Stimulated activated CD4-positive, alpha-beta T cell treated with anti-CD3 and anti-CD28 coated beads, TNF-alpha, amount 100 ng/mL, for 24 hours (primary cell): ENCODE measurements at places on chromosomes 7 and 10.

- DNase-seq = peak; percentile 12
Measured at GRCh38 chr7:25069900-25070443, 55.1 kb downstream of the CYCS start.

DNA sequence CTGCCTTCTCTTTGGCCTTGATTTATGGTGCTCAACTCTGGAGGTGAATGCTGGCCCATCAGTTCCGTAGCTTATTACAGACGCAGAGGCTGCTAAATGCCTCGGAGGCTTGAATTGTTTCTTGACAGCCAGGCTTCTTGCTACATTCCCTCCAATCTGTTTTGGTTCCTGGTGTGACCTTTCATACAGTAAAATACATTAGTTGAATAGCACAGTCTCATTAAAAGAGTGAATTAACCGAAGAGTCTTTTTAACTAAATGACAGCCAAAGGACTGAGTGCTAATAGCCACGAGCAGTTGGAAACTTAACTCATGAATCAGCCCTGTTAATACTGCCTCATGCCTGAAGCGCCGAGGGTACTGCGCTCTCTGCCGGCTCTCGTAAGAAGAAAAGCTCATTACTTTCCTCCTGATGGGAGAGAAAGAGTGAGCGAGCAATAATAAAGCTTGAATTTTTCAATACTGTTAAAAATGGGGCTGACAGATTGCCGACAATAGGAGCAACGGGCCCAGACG, 236.4 kb upstream of the GPR26 start:
- no peak for DNase-seq

DNA sequence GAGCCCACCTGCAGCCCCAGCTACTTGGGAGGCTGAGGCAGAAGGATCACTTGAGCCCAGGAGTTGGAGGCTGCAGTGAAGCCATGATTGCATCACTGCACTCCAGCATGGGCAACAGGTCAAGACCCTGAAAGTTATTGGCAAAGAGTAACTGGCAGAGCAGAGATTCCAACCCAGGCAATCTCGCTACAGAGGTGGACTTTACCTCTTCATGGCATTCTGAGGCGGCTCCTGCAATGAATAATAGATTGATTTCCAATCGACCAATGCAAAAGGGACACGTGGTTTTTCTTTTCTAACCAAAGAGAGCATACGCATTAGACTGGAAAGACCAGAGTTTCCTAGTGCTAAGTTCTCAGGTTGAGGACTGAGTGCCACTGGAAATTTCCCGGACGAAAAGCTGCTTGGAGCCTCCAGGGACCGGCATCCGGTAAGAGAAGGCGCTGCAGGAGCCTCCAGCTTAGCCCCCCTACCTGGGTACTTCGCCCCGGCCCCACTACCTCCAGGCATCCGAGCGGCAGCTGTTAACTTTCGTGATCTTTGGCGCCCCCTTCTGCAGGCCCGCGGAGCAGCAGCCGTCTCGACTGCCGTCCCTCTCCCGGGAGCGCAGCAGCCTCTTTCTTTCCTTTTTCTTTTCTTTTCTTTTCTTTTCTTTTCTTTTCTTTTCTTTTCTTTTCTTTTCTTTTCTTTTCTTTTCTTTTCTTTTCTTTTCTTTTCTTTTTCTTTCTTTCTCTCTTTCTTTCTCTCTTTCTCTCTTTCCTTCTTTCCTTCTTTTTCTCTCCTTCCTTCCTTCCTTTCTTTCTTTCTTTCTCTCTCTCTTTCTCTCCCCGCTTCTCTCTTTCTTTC, 4.1 kb downstream of the MBLAC1 start:
- DNase-seq = peak; percentile 81

DNA sequence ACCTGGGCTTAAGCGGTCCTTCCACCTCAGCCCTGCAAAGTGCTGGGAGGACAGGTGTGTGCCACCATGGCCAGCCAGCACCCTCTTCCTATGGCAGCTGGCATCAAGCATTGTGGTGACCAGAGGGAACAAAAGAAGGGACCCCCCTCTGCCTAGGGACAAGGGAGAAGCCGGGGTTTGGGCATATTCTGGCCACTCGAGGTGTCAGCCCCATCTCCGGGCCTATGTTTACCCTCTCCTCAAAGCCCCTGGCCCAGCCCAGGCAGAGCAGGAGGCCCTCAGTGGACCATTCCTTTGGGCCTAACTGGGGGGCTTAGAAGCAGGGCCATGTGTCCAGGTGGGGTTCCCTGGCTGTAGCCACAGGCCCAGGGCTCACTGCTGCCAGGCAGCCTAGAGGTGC, 23.9 kb downstream of the VSIR start:
- DNase-seq = no peak

GRCh38 chr7:140972876-140973829, 41.6 kb downstream of the MRPS33 start:
- DNase-seq = no peak

GRCh38 chr7:36129048-36129534, 24.0 kb upstream of the EEPD1 start:
- DNase-seq = no peak

- DNase-seq = peak; percentile 13
Measured at GRCh38 chr10:17643339-17643754, 604 bp upstream of the STAM start.

GRCh38 chr7:105638902-105639495, 57.7 kb upstream of the EFCAB10 start:
- no peak for DNase-seq
